Activated CD4-positive, alpha-beta T cell treated with anti-CD3 and anti-CD28 coated beads, Interleukin-2, amount 10 ng/mL, durations not matched to agents 24 days and 14 days (primary cell): ENCODE measurements at places on chromosomes 3 and 15.

DNA sequence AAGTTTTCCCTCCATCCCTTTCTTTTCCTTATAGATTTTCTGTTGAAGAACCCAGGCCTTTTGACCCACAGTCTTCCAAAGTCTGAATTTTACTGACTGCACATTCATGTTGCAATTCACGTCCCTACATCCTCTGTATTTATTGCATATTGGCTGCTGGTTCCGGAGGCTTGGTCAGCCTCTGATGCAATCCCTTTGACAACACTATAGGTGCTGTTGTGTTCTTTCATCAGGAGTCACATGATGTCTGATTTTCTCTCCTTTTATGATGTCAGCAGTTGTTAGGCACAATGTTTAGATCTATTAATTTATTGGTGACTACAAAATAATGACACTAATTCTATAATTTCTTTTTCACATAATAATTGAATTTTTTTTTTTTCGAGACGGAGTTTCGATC, 8.7 kb downstream of the CYP1A1 start:
- DNase-seq: no peak

DNA sequence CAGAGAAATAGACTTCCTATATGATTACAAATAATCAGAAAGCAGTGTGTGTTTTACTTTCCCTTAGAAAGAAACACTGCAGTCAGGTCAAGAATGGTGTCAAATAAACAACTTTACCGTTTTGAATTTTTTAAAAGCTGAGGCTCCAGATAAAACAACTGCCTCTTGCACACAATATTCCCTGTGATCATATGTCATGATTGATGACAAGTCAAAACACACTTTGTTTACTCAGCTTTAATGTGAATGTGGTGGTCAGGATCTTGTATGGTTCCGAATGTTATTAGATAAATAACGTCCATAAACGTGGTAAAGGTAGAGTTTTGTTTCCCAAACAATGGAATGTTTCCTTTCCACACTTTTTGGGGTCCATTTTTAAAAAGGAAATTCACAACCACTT, 428.4 kb upstream of the MDFIC2 start:
- no peak for DNase-seq

GRCh38 chr3:155548195-155548594, 196.7 kb downstream of the PLCH1 start:
- no peak for DNase-seq

GRCh38 chr15:75704263-75704615, 8.4 kb downstream of the CSPG4 start:
- no peak for DNase-seq

GRCh38 chr3:134406331-134407238, 32.3 kb upstream of the AMOTL2 start:
- no peak for DNase-seq

GRCh38 chr3:131550562-131551465, 48.0 kb upstream of the MRPL3 start:
- DNase-seq: no peak

DNA sequence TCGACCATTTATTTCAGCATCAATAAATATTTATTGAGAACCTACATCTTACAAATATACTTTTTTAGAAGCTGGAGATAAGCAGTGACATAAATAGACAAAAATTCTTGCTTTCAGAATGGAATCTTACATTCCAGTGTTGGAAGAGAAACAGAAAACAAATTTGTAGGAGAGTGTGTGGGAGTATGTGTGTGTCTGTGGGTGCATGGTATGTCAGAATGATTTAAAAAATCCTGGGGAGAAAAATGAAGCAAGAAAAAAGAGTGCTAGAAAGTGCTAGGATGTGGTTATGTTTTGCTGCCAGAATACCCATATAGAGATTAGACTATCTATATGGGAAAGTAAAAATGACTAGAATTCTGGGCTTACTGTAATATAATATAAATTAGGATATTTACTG, 561.7 kb upstream of the SGO1 start:
- DNase-seq: no peak

DNA sequence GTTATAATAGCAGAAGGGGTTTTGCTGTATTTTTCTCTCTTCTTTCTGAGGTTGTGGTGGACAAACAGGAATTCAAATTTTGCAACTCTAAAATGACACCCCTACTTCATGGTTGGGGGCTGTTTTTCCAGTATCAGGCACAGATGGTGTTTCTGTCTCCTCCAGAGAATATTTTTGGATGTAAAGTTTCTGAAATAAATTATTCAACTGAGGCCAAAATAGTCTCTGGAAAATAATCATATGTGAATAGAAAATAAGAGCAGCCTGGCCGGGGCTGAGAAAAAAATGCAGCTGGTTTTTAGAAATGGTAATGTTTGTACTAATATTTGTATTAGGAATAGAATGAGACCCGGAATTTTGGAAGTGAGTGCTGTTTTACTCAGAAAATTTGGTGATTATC, 121.3 kb upstream of the ADAMTS9 start:
- DNase-seq: no peak

GRCh38 chr15:48781481-48782081, 29.3 kb downstream of the CEP152 start:
- no peak for DNase-seq

- no peak for DNase-seq
These were observed 135.6 kb upstream of the STAC start for GRCh38 chr3:36244728-36245127.
